ENCODE measurements at places on chromosomes 11 and 22. TPM values are rescaled to one million over a fixed set of nuclear protein-coding genes. Genes with fewer than 3 reads are reported as not detected.
A peak's percentile ranks its signal among the peaks of the same experiment; 100 is the strongest.

- ATAC-seq: peak; percentile 25
These were observed 3.4 kb downstream of the TENM4 start for GRCh38 chr11:79437278-79437980.

DNA sequence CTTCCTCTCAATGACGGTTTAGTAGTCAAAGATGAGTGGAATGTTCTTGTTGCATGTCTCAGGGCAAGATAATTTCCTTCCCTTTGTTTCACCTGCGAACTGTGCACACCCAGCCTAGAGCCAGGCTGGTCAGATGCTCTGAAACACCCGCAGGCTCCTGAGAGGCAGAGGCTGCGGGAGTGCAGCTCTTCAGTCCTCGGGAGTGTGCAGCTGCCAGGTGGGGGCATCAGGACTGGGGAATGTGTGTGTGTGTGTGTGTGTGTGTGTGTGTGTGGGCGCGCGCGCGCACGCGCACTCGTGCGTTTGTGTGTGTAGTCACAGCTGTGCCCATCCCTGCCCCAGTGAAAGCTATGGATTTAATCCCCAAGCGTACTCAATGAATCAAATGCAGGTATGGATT, 136.2 kb upstream of the NTM start:
- no peak for ATAC-seq

- ATAC-seq: peak; percentile 65
These were observed 32.4 kb downstream of the MCAM start for GRCh38 chr11:119284344-119285157.

DNA sequence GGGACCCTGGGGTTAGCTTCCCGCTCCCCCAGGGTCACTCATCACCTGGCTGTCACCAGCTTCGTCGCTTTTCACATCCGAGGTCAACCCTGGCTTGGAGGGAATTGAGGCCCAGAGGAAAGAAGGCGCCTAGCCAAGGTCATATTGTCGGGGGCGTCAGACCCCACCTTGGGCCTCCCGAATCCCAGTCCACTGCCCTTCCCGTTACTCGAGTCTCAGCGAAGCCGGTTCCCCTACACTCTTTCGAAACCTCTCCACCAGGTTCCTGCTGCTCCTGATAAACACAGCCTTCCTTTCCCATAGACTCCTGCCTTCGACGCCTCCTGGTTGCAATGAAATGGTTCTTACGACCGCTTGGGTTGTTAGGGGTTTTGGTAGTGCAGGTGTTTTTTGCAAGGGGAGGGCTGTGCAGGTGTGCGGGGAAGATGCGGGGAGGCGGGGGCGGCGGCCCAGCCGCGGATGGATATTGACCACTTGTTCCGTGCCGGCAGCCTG, 642 bp downstream of the NAA40 start:
- no peak for ATAC-seq

DNA sequence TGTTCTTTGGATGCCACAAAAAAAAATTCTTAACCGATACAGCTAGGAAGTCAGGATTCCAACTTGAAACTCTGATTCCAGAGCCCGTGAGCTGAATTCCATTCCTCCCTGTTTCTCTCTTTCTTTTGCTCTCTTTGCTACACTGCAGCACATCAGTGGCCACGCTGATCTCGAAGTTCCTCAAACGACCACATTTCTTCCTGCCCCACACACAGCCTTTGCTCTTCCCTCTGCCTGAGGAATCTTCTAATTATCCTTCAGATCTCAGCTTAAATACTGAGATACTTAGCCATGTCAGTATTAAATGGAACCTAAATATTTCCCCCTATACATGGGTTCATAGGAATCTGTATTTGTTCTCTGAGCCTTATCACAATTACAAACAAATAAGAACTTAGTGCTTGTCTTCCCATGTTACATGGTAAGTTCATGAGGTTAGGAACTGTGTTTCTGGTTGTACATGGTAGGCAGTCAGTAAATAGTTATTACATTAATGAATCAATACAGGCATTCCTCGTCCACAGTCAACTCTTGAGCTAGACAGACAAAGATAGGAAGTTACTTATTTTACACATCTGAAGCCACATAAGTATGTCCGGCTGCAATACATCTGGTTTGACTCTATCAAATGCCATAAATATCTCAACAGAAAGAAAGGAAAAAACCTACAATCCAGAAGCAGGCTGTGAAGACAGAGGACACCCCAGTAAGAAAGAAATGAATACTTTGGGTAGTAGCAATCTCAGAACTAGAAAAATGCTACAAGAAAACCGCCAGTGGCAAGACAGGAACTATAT, 86.6 kb downstream of the MAML2 start:
- no peak for ATAC-seq

DNA sequence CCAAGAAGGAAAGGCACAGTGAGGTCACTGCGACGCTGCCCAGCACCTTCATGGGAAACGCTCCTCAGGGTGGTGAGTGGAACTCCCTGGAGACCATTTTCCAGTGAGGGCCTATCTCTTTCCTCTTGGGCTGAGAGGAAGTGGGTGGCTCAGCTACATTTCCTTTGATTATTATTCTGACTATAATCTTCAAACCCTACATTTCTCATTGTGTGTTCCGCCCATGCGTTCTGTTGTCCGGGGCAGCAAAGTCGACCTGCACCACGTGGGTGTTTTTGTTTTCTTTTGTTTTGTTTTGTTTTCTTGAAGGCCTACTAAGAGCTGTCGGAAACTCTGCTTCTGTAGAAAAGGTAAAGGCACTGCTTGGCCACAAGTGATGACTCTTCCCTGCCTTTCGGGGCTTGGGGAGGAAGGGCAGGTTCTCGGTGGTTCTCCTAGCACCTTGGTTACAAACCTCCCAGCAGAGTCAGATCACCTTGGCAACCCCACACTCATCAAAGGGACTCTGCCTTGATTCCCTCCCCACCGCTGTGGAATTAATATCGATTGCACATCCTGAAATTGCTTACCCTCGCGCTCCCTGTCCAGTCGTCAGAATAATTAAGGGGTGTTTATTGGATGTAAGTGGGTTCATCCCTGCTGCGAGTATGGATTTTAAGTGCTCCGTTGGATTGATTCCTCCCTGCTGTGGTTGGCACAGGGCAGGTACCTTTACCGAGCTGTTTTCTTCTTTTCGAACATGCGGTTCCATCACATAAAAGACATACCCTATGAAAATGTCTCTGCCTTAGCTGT, 7.3 kb downstream of the PARVB start:
- ATAC-seq: no peak

CEND1 gene
- not detected for total RNA-seq
